ENCODE measurements at places on chromosomes 7 and 10.
A peak's percentile ranks its signal among the peaks of the same experiment; 100 is the strongest.

GRCh38 chr7:101245147-101245668 lies 327 bp upstream of the FIS1 start:
- DNase-seq = no peak

GRCh38 chr10:89351780-89352597 lies 24.2 kb downstream of the IFIT3 start:
- DNase-seq = peak; percentile 97

DNA sequence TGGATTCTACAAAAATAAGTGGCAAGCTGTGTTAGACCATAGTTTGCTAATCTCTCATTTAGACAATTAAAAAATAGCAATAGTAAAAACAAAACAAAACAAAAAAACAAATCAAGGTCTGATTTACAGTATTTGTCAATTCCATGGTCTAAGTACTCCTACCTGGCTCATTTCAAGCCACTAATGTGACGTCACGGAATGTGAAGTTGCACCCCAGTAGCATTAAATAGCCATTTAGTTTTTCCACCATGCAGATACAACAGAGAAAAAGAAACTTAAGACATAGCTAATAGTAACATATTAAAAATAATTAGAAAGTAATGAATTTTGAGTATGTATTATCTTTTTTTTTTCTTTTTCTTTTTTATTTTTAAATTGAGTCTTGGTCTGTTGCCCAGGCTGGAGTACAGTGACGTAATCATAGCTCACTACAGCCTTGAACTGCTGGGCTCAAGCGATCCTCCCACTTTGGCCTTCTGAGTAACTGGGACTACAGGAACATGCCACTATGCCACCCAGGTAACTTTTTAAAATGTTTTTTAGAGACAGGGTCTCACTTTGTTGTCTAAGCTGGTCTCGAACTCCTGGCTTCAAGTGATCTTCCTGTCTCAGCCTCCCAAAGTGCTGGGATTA lies 101.2 kb downstream of the MKX start:
- no peak for DNase-seq

DNA sequence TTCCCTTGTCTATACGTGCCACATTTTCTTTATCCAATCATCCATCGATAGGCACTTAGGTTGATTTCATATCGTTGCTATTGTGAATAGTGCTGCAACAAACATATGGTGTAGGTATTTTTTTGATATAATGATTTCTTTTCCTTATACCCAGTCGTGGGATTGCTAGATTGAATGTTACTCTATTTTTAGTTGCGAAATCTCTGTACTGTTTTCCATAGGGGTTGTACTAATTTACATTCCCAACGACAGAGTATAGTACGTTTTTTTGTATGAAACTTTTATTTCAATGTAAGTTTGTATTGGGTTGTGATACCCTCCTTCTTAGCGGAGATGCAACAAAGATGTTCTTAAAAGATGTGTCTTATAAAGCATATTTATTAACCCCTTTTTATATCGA lies 30.0 kb downstream of the AKR1B1 start:
- no peak for DNase-seq

DNA sequence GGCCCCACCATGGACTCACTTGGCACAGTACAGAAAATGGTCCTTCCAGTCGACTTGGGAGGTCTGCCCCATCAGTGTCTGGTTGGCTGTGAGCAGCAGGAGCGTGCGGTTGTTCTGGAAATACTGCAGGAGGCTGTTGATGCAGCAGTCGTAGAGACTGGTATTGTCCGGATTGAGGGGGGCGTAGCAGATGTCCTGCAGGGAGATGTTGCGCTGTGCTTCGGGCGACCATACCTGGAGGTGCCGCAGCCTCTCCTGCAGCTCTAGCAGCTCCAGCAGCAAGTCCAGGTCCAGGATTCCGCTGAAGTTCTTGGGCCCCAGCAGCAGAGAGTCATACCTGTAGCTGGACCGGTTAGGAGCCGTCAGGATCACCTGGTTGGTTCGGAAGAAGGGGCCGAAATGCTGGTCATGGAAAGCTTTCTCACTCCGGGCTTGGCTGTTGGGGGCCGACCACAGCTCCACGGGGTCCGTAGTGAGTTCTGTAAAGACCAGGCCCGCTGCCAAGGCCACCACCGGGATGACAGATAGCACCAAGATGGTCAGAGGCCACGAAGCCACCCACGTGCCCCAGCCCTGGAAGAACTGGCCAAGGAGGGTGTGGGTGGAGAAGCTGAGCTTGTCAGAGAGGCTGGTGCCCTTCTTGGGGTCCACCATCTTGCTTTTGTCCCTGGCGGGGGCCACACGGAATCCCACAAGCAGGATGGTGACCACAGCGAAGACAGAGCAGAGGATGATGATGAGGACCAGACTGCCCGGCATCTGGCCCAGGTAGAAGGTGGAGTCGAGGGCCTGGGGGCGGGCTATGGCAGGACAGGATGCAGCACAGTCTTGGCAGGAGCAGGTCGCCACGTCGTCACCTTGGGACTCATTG lies 2.1 kb downstream of the NPC1L1 start:
- DNase-seq = no peak

DNA sequence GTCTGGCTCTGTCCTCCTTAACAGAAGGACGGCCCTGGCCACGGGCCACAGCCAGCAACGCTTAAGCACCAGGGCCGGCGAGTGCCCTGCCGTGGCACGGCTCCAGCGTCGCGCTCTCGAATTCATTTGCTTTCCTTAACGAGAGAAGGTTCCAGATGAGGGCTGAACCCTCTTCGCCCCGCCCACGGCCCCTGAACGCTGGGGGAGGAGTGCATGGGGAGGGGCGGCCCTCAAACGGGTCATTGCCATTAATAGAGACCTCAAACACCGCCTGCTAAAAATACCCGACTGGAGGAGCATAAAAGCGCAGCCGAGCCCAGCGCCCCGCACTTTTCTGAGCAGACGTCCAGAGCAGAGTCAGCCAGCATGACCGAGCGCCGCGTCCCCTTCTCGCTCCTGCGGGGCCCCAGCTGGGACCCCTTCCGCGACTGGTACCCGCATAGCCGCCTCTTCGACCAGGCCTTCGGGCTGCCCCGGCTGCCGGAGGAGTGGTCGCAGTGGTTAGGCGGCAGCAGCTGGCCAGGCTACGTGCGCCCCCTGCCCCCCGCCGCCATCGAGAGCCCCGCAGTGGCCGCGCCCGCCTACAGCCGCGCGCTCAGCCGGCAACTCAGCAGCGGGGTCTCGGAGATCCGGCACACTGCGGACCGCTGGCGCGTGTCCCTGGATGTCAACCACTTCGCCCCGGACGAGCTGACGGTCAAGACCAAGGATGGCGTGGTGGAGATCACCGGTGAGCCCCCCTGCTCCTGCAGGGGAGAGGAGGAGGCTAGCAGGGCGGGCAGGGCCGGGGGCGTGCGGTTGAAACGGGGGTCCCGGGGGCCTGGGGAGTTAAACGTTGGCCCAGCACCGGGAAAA lies at the start of gene HSPB1:
HSPB1 (plus strand) TSS at position 327 of the 855 bp plus-strand sequence; CDS start at position 367, 40 bp downstream.
- DNase-seq = peak; percentile 96

- DNase-seq = no peak
These were observed 292.4 kb upstream of the MKLN1 start for GRCh38 chr7:131035088-131035770.

- DNase-seq = no peak
These were observed 6.9 kb upstream of the CALHM1 start for GRCh38 chr10:103465411-103466179.

GRCh38 chr10:85012305-85012704 lies 683.9 kb downstream of the CCSER2 start:
- no peak for DNase-seq

- DNase-seq = no peak
These were observed 560 bp downstream of the CPA4 start for GRCh38 chr7:130293521-130293920.
